ENCODE measurements at places on chromosomes 16 and 17. TPM values are rescaled to one million over a fixed set of nuclear protein-coding genes. Genes with fewer than 3 reads are reported as not detected.

The CHRNE gene
- 0.38 TPM for total RNA-seq

The ENPP7 gene
- 0.11 TPM for total RNA-seq

The MRPL28 gene
- 98.0 TPM for total RNA-seq

The SLFN12 gene
- 7.9 TPM for total RNA-seq

The MC1R gene
- total RNA-seq = 1.9 TPM

The KRT10 gene
- total RNA-seq = 61.9 TPM

The TBC1D26 gene
- total RNA-seq = 0.20 TPM

The SDR42E1 gene
- total RNA-seq = 12.4 TPM

The COX10 gene
- total RNA-seq = 30.4 TPM

The CHST4 gene
- total RNA-seq = not detected

The MYH11 gene
- not detected for total RNA-seq

The CCL16 gene
- total RNA-seq = not detected

The TAOK2 gene
- 41.8 TPM for total RNA-seq

The ST6GALNAC2 gene
- total RNA-seq = 1.0 TPM

The FOXJ1 gene
- 0.64 TPM for total RNA-seq

The ARHGDIG gene
- not detected for total RNA-seq

The RPUSD1 gene
- 44.5 TPM for total RNA-seq

The RPL23 gene
- total RNA-seq = 1,857 TPM

The TRIM65 gene
- total RNA-seq = 35.4 TPM

The KRT39 gene
- total RNA-seq = not detected

The RAB40B gene
- 4.0 TPM for total RNA-seq

The SEPTIN12 gene
- total RNA-seq = not detected

The TNFRSF13B gene
- total RNA-seq = not detected

The CDRT4 gene
- total RNA-seq = 1.8 TPM

The KRTAP4-3 gene
- total RNA-seq = not detected

The KRT15 gene
- not detected for total RNA-seq

The TMEM114 gene
- not detected for total RNA-seq
